ENCODE measurements at places on chromosomes 12 and 14.
A peak's percentile ranks its signal among the peaks of the same experiment; 100 is the strongest.

GRCh38 chr12:108141600-108142130 lies 12.6 kb downstream of the WSCD2 start:
- ATAC-seq = no peak

DNA sequence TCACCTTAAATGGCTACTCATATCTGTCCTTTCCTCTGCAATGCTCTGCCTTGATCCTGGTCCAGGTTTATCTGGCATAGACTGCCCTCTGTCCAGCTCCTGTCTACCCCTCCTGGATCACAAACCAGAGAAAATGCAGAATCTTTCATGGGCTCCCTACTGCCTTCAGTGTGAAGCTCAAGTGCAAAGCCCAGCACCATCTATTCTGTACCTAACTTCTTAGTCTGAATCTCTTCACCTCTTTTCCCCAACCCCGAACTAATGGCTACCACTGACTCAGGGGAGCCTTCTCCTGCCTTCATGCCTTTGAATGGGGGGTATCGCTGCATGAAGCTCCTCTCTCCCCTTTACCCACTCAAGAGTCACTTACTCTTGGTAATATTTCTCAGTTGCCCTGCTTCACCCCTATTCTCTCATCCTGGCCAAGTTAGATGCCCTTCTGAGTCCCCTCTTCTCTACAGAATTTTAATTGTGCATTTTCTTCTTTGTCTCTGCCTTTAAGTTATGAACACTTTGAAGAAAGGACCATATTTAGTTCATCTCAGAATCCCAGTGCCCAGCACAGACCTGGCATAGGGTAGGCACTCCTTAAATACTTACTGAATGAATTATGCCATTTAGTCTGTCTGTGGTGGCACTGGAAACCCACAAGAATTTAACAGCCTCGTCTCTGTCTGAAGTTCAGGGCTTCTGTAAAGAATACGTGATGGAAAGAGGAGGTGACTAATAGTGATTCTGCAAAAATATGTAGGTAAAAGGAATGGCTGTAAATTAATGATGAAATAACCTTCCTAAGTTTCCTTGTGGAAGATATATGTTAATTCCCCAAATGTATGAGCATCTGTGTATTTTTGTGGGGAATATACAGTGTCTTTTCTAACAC lies 191.3 kb upstream of the AMIGO2 start:
- peak; percentile 86 for ATAC-seq

- ATAC-seq = no peak
These were observed 53.6 kb downstream of the C12orf42 start for GRCh38 chr12:103442182-103442555.

DNA sequence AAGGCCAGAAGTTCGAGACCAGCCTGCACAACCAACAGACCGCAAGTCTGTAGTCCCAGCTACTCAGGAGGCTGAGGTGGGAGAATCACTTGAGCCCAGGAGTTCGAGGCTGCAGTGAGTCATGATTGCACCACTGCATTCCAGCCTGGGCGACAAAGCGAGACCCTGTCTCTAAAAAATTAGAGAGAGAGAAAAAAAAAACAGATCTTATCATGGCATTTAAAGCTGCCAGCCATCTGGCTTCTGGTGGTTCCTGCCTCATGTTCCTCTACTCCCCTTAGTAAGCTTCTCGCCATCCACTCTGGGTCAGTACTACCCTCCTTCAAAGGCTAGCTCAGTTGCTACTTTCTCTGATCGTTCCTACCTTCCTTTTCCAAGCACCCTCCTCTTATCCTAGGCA lies 16.1 kb downstream of the CLSTN3 start:
- ATAC-seq = no peak

- no peak for ATAC-seq
These were observed 104.5 kb downstream of the PRKAB1 start for GRCh38 chr12:119772431-119772830.

DNA sequence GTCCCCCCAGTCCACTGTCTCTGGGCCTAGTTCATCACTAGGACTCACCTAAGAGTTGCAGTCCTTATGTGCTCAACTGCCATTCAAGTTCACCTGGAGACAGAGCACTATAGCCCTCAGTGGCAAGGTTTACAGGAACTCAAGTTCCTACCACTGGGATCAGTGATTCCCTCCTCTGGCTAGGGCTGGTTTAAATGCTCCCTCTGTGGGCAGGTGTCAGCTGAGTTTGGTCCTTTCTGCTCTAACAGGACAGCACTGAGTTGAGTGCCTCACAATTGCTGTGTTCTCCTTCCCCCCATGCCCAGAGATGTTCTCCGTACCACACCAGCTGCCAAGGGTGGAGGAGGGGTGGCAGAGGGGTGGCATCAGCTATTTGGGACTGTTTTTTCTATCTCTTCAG lies 20.8 kb upstream of the SAV1 start:
- ATAC-seq = no peak

DNA sequence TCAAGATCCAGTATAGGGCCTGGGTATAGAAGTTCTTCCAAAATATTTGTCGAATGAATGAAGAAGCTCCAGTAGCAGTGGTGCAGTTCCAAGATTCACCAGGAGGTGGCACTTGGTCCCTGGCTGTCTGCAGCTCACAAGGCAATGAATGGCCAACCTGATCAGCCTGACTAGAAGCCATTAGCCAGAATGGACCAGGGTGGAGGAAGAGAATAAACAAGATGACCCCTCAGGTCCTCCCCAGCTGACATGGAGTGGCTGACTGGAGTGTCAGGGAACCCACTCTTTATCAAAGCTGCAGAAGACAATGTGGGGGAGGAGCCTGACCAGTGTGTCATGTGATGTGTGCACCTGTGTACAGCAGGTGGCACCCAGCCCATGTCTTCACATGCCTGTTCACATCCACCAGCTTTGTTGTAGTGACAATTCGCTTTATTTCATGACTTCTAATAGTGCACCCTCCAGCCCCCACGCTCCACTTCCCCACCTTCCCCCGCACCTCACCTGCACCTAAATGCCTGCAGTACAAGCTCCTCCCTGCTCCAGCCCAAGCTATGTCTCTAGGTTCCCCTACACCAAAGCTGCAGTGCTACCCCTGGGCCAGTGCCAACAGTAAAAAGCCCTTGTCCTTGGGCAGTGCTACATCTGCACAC lies 3.0 kb downstream of the LTBP2 start:
- ATAC-seq = peak; percentile 54

DNA sequence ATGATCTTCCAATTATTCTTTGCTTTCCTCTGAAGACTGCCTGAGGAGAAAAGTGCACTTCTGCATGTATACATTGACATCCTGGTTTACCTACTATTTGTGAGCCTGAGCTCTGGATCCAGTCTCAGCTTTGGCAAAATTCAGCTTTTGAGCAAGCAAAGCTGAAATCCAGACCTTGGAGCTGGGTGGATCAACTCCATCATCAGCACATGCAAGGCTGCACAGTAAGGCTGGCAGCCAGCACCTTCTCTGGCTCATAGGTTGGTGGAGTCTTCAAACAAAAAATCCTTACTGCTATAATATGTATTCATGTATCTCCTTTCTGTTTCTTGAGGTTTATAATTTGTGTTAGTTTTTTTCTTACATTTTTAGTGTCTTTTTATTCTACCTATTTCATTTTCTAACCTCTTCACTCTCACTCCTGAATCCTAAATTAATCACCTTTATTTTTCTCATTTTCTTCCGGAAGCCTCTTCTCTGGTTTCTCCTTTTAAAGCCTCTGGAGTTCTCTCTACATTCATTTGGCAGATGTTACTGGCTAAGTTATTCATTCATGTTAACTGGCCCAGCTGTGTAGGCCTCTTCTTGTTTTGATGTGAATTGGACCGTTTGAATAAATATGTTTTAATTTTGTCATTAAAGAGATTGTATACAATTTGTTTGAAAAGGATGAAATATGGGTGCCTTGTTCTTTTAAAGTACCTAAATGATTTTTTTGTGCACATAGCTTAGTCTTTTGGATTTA lies 224.8 kb downstream of the DACT1 start:
- no peak for ATAC-seq

- ATAC-seq = no peak
These were observed 1058.9 kb downstream of the GALC start for GRCh38 chr14:86933958-86934595.

GRCh38 chr12:131896811-131897270 lies 2.4 kb downstream of the ULK1 start:
- no peak for ATAC-seq

DNA sequence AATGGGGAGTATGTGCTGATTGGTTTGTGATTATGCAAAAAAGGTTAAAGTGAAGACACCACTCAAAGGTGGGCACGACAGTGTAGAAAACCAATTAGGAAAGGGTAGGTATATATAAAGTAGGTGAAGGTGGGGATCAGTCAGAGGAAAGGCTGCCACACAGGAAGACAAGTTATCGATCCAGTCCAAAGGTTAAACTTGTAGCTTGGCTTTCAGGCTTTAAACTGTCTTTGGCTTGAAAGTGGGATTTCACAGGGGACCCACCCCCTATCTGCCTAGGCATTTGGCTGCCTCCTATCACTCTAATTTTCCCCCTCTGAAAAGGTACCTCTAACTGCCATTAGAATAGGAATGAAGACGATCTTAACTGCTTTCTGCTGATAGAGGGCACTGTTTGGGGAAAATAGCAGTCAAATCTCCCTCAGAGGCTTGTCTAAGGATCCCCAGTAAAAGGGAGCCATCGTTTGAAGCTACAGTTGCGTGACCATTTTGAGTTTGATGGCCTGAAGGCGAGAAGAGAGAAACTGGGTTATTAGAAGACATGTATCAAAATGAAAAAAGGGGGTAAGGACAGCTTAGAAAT lies 250.2 kb downstream of the GPHN start:
- ATAC-seq = no peak

- no peak for ATAC-seq
These were observed 165.1 kb upstream of the CNOT2 start for GRCh38 chr12:70078161-70078560.

DNA sequence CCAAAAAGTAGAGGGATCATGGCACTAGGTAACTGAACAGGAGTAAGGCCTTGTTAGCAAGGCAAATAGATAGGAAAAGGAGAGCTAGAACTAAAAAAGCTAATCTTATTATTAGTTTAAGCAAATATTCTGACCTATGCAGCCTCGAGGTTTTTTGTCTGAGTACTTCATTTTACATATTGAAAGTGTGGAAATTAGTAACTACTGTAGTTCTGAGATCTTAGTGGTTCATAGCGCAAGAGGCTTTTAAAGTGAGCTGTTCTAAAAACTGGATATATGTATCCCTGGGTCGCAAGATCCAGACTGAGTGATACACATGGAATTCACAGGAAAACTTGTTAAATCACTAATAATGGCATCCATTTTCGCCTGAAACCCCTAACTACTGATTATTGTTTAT lies 411.0 kb upstream of the SOX5 start:
- ATAC-seq = no peak

DNA sequence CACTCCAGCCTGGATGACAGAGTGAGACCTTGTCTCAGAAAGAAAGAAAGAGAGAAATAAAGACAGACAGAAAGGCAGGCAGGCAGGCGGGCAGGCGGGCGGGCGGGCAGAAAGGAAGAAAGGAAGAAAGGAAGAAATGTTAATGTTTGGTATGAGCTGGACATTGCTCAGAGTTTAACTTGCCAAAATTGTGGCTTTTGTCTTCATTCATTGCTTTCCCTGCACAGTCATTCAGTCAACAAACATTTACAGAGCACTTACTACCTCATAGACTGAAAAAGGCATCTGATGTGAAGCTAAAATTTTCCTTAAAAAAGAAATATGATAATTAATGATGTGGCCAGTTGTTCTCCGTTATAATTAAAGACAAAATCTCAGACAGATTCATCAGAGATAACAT lies 247.1 kb downstream of the SPTSSA start:
- ATAC-seq = peak; percentile 37

DNA sequence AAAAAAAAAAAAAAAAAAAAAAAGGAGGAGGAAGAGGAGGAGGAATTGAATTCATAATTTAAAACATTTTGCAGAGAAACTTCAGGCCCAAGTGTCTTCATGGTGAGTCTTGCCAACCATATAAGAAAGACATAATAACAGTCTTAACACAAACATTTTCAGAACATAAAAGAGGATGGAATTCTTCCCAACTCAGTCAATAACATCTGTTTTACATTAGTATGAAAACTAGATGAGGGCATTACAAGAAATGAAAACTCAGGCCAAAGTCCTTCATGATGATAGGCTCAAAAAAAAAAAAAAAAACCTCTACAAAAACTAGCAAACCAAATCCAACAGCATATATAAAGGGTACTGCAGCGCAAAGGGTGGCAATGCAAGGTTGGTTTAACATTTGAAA lies 151.6 kb downstream of the FOXA1 start:
- no peak for ATAC-seq

- ATAC-seq = no peak
These were observed 122.1 kb upstream of the CAND1 start for GRCh38 chr12:67147030-67147429.

DNA sequence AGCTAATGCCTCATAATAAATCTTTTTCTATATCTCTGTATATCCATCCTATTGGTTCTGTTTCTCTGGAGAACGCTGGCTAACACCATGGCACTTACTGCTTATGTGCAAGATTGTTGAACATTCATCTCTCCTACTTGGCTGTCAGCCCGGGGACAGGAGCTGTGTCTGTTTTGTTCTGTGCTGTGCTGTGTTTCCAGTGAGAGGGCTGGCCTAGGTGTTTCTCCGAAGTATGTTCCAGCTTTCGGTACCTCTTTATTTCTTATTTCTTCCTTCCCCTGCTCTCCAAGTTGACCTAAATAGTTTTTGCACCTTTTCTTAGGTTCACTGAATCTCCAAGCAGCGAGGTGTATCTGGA lies 18.8 kb upstream of the NR4A1 start:
- ATAC-seq = no peak

GRCh38 chr14:88492272-88493089 lies 62.3 kb downstream of the PTPN21 start:
- peak; percentile 66 for ATAC-seq

DNA sequence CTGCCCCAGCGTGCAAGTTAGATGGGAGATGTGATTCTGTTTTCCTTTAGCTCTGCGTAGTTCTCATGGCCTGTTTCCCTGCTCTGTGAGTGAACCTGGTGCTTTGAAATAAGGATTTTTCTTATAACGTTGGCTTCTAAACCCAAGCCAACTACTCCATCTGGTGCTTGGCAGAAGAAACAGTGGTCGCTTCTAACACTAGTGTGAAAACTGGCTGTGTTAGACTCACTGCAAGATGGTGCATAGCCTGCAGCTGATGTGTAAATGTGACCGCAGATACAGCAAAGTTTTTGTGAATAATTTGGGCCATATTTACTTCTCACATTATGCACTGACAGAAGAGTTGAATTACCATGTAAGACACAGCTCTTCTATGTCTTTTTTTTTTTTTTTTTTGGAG lies 12.2 kb downstream of the GTF2H3 start:
- ATAC-seq = no peak

DNA sequence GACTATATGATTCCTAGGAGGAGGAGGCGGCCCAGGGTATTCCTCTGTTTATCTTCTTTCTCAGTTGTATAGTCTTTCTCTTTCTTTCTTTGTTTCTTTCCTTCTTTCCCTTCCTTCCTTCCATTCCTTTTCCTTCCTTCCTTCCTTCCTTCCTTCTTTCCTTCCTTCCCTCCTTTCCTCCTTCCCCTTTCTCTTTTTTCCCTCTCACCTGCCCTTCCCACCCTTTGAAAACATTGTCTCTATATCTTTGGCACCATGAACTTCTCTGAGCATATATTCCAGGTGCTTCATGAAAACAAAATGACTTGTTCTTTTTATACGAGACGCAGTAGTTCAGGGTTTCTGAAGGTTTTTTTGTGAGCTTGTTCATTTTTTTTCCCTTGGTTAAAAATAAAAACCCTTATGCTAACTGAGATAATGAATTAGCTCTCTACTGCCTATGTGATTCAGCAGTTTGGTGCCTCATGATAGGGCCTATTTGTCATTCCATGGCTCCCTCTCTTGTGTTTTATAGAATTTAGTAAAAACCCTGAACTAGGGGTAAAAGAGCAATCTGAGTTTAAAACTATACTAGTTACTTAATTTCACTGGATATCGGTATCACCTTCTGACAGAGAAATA lies 3.2 kb upstream of the TESPA1 start:
- no peak for ATAC-seq

- ATAC-seq = no peak
These were observed 400.7 kb downstream of the NUAK1 start for GRCh38 chr12:105738051-105738450.

Data from activated T-helper 17 cell treated with anti-CD3 and anti-CD28 coated beads, Interleukin-2, amount 50 U/mL, for 72 hours (primary cell).